ENCODE measurements at places on chromosomes 12 and 14.

GRCh38 chr12:130633771-130634170 is 82.3 kb downstream of the RIMBP2 start:
- DNase-seq: no peak

GRCh38 chr12:14560904-14561574 is 6.6 kb downstream of the PLBD1 start:
- no peak for DNase-seq

GRCh38 chr12:105337391-105337790 is 6.9 kb downstream of the C12orf75 start:
- no peak for DNase-seq

DNA sequence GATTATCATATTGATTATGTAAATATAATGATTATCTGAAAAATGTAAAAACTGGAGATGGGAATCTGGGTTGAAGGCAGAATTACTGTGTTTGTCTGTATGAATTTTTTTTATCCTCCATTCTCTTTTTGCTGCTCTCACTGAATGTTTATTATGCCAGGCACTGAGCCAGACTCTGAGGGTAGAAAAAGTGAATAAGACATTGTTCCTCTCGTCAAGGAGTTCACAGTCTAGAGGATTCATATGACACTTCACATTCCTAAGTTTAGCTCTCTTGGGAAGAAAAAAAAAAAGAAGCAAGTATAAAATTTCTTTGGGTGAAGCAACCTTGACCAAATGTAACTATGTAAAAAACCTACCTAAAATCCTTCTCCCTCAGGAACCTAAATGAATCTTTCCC is 120.9 kb upstream of the LMO3 start:
- no peak for DNase-seq

DNA sequence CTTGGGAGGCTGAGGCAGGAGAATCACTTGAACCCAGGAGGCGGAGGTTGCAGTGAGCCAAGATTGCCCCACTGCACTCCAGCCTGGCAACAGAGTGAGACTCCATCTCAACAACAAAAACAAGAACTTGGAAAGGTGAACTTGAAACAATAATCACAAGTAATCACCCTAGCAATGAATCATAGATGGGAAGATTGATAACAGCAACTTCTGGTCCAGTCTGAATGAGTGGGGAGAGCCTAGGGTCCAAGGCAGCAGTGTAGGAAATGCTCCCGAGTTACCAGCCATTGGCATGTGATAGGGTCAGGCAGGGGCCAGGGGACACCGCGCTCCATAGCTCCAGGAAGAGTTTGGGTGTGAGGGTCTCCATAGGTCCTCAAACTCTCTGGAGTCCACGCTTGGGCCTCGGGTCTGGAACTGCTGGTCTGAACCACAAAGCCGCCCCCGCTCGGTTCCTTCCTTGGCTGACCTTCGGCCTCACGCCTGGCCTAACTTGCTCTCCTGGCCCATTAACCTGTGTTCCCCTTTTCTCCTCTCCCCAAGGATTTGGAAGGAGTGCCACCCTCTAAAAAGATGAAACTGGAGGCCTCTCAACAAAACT is 19.9 kb upstream of the MLXIP start:
- DNase-seq: no peak

DNA sequence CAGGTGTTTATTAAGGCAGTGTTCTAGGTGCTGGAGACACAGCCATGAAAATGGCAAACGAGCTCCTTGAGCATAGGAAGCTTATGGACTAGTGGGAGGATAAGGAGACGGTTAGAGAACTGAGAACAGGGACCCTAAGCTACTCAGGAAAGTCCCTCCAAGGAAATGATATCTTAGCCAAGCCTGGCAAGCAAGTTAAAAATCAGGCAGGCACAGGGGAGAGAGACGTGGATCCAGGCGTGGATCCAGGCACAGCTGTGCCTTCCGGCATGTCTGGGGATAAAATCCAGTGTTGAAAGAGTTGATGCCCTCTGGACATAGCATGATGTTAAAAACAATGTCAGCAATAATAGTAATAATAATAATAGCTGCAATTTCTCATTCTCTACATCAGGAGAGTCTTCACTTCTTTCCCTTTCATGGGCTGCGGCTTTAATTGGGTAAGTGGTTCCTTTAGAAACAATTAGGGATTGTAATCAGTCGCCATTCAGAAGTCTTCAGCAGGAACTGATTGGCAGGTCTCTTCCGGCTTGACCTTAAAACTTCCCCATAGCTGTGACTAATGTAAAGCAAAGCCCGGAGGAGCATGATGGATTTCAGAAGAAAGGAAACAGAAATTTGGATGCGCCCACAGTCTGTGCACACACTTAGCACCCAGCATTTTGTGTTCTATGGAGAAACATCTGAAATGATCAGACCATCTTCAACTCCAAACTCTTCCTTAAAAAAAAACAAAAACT is 230.2 kb downstream of the SLC41A2 start:
- DNase-seq: no peak

DNA sequence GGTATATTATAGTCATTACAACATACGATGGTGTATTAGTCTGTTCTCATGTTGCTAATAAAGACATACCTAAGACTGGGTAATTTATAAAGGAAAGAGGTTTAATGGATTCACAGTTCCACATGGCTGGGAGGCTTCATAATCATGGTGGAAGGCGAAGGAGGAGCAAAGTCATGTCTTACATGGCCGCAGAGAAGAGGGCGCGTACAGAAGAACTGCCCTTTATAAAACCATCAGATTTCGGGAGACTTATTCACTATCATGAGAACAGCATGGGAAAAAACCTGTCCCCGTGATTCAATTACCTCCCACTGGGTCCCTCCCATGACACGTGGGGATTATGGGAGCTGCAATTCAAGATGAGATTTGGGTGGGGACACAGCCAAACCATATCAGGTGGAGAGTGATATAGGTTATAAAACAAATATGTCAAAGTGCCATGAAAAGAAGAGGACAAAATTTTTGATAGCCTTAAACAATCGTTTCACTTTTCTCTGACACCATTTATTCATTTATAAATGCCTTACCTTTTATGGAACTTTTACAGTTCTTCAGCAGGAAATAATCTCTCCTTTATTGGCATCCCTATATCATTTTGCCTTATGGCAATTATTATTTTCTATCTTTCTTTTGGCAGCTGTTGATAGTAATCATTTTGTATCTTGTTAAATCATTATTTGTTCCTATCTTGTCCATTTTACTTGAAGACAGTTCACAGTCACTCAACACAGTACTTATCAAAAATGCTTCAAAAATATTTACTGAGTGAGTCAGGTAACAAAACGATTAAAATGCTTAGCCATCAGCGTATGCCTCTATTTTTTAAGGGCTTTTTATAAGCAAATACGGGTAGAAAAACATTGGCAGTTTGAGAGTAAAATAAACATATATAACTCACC is 196.0 kb downstream of the RAD51B start:
- no peak for DNase-seq

DNA sequence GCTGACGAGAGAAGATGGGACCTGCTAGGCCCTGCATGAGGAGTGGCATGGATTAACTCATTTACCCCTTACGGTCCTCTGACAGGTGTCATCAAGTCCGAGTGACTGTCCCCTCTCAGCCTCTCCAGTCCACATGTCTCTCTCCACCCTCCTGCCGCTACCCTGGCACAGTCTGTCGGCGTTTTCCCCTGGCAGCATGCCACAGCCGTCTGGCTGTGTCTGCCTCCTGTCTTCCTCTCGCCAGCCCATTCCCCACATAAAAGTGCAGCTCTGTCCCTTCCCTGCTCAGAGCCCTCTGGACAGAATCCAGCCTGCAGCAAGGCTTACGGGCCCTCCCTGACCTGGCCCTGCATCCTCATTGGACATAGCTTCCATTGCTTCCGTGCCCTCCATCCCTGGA is 45.6 kb downstream of the UBE3B start:
- DNase-seq: no peak

- peak; percentile 34 for DNase-seq
Measured at GRCh38 chr12:105382771-105383622, 52.5 kb downstream of the C12orf75 start.

DNA sequence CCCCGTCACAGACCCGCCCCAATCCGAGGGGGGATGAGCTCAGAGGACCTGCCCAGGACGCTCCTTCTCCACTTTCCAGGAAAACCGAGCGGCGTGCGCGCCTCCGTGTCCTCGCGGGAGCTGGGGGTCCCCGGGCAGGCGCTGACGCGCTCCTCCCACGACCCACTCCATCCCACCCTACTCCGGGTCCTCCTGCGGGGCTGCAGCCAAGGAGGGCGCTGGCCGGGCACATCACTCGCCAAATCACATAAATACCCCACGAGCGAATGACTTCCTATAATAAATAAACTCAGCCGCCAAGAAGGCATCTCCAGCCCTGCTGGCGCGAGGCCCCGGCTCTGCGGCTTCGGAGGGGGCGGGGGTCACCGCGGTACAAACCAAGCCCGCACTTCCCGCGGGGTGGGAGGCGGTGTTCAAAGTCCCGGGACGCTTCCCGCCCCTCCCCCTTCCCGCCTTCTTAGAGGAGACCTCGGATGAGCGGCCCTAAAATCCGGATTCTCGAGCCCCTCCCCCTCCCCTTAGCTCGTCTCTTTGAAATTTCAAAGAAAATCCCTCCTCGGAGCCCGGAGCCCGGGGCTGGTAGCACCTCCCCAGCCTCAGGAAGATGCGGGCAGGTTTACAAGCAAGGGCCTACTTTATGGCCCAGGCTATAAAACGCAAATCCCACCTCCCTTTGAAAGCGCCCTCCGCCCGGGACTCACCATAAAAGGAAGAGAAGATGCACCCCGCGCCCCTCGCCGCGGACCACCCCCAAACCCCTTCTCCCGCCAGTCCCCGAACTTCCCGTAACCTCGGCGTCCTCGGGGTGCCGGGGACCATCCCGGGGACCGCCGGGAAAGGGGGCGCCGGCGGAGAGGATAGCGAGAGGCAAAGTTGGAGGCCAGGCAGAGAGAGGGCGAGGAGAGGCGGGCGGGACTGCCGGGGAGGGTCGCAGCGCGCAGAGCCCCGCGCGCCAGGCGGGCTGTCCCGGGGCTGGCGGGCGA is 712 bp upstream of the FZD10 start:
- no peak for DNase-seq

GRCh38 chr14:39568809-39569538 is 136.7 kb upstream of the FBXO33 start:
- no peak for DNase-seq

DNA sequence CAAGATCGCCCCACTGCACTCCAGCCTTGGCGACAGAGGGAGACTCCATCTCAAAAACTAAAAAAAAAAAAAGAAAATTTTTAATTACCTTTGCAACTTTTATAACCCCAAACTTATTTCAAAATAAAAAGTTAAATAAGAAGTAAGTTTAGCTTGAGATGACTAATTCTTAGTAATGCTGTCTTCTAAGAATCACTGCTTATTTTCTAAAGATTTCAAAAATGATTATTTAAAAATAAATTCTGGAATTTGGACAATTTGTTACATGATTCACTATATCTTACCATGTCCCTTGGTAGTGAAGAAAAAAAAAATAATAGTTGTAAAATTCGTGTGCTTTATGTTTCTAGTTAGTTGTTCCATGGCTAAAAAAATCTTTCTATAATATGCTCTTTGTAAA is 11.6 kb upstream of the HECTD1 start:
- DNase-seq: no peak

DNA sequence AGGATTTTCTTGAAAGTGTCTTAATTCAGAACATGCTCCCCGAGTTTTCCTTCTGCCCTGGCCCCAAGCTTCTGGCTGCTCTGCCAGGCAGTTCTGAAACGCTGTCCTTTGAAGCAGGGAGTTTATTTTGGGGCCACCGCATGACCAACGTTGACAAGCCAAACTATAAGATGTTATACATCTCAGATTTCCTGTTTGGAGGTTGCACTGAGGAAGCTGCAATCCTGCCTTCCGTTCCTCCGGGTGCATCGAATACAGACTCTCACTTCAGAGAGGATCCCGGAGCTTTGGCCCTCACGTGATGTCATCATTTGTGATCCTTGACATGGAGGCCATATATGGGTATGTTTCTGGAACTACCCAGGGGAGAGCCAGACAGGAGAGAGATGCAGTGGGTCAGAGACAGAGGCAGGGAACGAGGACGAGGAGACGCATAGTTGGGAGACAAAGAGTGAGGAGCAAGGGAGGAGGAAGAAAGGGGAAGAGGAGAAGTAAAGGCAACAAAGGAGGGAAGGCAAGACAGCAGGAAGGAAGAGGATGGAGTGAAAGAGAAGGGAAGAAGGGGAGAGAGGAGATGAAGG is at the start of gene ASB2:
Gene ASB2, minus strand, starts transcription at position 94 of the 581 bp plus-strand sequence. CDS start 12,031 bp downstream, outside the sequence.
- DNase-seq: no peak

DNA sequence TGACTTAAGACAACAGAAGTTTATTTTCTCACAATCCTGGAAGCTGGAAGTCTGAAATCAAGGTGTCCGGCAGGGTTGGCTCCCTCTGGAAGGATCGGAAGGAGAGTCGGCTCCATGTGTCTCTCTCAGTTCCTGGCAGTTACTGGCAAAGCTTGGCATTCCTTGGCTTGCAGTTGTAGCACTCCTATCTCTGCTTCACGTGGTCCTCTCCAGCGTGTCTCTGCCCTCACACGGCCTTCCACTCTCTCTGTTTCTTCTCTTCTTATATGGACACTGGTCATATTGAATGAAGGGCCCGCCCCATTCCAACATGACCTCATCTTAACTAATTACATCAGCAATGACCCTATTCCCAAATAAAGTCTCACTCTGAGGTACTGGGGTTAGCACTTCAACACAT is 60.1 kb upstream of the TUNAR start:
- no peak for DNase-seq

DNA sequence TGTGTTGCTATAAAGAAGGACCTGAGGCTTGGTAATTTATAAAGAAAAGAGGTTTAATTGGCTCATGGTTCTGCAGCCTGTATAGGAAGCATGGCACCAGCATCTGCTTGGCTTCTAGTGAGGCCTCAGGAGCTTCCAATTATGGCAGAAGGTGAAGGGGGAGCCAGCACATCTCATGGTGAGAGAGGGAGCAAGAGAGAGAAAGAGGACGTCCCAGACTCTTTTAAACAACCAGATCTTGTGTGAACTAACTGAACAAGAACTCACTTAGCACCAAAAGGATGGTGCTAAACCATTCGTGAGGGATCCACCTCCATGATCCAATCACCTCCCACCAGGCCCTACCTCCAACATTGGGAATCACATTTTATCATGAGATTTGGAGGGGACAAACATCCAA is 6.1 kb upstream of the SNAPC1 start:
- DNase-seq: no peak

DNA sequence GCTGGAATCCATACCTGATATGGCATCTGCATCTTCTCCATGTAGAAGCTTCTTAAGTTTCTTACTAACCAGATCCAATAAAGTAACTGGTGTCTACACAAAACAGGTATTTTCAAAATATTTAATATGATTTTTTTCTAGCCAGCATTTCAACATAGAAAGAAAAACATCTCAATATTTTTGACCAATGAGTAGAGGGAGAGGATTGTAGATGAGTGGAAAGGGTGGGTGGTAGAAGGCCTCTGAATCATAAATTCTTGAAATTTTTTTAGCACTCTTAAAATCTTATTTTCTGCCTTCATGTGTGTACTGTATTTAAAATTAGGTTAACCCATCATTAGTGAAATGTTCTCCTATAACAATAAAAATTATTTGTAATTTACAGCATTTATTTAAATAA is 18.0 kb downstream of the DEPDC4 start:
- DNase-seq: no peak

- DNase-seq: no peak
Measured at GRCh38 chr12:48454667-48455066, 17.7 kb upstream of the ANP32D start.
